ENCODE measurements at places on chromosomes 3 and 15. TPM values are rescaled to one million over a fixed set of nuclear protein-coding genes. Genes with fewer than 3 reads are reported as not detected.

LOXL1 gene
- total RNA-seq, result 0.28 TPM

RAB8B gene
- total RNA-seq, result 11.9 TPM

GJD2 gene
- not detected for total RNA-seq

TTC14 gene
- 15.4 TPM for total RNA-seq

MYO5C gene
- total RNA-seq, result 5.2 TPM

SHF gene
- 0.76 TPM for total RNA-seq

ATP13A5 gene
- not detected for total RNA-seq

RAB6B gene
- 2.4 TPM for total RNA-seq

ITIH3 gene
- total RNA-seq, result 0.05 TPM

HTR3D gene
- total RNA-seq, result not detected

PKM gene
- 3,339 TPM for total RNA-seq

AADAC gene
- 22.2 TPM for total RNA-seq

CPLX3 gene
- not detected for total RNA-seq

PLA2G4D gene
- not detected for total RNA-seq

STAC gene
- total RNA-seq, result 2.6 TPM

GUCA1C gene
- not detected for total RNA-seq

GNAT1 gene
- not detected for total RNA-seq

SLC7A14 gene
- not detected for total RNA-seq

PTPN9 gene
- total RNA-seq, result 45.3 TPM

FOXP1 gene
- total RNA-seq, result 12.0 TPM

ALPK3 gene
- total RNA-seq, result 0.03 TPM

CADPS gene
- not detected for total RNA-seq

CCDC9B gene
- 18.7 TPM for total RNA-seq

SLC28A1 gene
- 0.05 TPM for total RNA-seq
